ENCODE measurements at places on chromosomes 1 and 21.
A peak's percentile ranks its signal among the peaks of the same experiment; 100 is the strongest.

- no peak for ATAC-seq
Observed at GRCh38 chr21:31190516-31190915, 152.2 kb upstream of the KRTAP19-8 start.

GRCh38 chr1:14627608-14628489 lies 29.4 kb downstream of the KAZN start:
- ATAC-seq = peak; percentile 22

GRCh38 chr1:47582891-47583608 lies 145.2 kb downstream of the FOXD2 start:
- no peak for ATAC-seq

DNA sequence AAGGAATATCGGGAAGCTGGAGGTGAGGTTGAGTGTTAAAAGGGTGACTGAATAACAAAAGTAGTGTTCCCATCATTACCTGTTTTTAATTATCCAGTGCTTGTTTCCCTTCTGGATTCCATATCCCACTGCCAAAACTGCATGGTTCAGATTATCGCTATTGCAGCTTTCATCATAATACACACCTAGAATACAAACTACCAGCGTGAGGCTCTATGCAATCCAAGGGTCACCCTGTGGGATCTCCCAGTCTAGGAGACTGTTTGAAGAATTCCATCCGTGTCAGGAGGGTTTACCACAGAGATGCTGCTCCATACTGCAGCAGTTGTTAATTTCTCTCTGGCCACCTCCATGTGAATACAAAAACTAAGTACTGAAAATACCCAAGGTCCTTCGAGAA lies 9.0 kb downstream of the CTSK start:
- no peak for ATAC-seq

DNA sequence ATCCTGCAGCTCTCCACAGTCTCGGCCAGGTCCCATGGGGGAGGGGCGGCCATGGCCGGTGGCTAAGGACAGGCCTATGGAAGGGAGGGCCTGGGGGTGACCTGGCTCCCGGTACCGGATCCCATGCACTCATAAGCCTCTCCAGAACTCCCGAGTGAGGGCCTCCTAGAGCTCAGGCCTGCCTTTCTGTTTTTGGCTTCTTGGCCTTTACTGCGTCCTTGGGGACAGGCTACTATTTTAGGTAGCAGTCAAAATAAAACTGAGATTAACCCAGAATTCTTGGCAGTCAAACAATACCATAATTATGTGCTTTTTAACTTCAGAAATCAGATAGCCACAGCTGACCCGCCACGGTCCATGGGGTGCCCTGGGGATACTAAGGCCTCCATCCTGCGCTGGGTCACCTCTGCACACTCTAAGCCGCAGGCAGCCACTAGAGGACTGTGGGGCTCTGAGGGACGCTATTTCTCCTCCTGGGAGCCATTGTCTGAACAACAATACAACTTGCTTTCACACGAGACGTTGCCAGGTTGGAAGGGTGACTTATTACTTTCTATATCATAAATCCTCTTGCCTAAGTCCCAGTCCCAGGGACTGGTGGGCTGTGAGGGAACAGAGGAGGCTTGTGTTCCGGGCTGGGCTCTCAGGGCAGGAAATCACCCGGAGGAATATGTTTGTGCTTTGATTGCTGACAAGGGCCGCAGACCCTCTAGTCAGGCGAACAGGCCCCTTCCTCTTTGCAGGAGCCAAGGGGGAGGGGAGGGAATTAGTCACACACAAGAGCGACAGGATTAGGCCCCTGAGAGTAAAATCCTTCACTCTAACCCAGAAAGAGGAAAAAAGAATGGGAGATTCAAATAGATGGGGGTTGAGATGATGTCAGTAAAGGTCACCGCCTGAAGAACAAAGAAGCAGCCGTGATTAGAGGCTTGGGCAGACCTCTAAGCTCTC lies 40.7 kb upstream of the BCAR3 start:
- ATAC-seq = peak; percentile 46

- no peak for ATAC-seq
Observed at GRCh38 chr21:45938811-45939520, 42.6 kb upstream of the COL6A1 start.

DNA sequence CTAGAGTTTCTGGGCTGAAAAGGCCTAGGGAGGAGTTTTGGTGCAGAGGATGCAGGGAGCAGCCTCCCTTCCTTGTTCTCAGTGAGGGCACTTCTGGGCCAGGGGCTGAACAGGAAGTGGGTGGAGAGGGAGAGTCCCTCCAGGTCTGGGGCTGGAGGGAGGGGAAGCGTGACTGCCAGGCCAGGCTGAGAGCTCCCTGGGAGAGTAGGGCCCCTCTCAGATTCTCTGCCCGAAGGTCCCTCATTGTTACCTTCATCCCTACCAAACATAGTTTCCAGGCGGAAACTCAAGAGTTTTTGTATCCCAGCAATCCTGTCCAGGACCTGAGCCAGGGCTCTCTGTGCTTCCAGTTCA lies 36.8 kb downstream of the CITED4 start:
- ATAC-seq = no peak

DNA sequence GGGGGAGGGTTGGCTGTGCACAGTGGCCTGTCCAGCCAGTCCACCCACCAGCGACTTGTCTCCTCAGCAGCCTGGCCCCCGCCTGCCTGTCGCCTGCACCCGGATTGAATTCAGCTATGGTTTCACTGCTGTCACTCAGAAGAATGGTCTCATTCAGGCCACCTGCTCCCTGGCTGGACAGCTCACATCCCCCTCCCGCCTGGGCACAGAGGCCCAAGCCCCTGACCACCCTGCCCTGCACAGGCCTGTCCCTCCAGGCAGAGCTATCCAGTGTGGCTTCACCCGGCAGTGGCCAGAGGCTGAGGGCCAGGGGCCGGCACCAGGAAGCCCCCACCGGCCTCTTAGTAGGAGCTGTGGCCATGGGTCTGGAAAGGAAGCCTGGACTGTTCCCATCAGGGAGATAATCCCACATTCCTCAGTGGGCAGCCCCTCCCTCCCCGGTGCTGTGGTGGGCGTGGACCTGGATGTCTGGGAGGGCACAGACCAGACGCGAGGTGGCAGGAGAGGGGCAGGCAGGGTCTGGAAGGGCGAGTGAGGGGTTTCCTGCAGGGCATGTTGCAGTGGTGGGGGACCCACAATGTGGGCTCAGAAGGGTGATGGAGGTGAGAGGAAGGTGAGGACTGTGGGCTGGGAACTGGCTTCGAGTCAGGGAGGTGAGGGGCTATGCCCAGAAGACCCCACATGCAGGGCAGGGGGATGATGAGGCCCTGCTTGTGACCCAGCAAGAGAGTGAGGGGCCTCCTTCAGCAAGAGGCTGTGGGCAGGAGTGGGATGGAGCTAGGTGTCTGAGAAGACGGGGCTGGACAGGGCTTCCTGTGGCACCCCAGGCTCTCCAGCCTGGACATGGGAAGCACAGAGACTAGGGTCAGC lies 30.4 kb downstream of the WNT9A start:
- ATAC-seq = no peak

DNA sequence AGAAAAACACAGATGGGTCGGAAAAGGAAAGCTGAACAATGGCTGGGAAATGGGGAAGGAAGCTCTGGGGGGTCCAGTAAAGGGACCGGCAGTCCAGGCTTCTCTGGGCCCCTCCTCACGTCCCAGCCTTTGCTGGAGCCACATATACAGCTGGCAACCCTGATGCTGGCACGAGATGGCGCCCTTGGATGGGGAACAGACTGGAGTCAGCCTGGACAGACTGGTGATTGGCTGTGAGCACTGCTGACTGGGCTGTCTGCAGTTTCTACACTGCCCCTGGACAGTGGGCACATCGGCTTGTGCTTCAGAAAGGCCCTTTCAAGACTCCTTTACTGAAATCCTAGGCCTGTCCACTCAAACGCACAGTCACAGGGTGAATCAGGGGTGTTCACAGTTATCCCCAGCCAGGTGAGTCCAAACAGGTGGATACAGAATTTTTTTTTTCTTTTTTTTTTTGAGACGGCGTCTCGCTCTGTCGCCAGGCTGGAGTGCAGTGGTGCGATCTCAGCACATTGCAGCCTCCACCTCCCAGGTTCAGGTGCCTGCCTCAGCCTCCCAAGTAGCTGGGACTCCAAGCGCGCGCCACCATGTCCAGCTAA lies 31.1 kb upstream of the ZBTB40 start:
- ATAC-seq = peak; percentile 80

DNA sequence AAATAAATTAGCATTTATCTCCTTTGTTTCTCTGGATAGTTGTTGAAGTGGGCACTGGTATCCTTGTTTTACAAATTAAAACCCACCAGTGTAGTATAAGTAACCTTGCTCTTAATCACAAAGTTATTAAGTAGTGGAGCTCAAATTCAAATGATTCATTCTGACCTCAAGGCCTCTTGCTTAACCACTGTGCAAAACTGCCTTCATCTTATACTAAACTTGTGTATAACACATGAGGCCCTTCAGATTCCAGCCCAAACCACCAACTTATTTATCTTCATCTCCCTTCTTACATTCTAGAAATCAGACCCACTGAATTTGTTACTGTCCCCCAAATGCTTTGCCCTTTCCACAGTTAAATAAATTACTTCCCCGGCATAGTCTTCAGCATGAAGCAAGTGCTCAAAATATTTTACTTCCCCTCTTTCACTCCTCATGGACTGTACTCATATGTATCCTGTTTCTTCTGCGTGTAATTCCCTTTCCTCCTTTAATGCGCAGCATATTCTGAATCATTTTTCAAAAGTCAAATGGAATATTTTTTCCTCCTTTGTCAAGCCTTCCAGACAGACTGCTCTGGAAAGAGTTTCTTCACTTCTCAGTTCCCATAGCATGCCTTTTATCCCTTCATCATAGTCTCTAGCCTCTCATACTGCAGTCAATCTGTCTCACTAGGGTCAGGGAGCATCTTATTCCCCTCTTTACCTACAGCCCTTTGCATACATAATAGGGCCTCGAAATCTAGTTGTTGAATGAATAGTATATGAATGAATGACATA lies 19.0 kb upstream of the DNASE2B start:
- no peak for ATAC-seq

GRCh38 chr21:45035477-45035848 lies 38.9 kb upstream of the ADARB1 start:
- ATAC-seq = no peak

Data from gastroesophageal sphincter (tissue), 4 donors.